ENCODE measurements at places on chromosomes 11 and 22.

DNA sequence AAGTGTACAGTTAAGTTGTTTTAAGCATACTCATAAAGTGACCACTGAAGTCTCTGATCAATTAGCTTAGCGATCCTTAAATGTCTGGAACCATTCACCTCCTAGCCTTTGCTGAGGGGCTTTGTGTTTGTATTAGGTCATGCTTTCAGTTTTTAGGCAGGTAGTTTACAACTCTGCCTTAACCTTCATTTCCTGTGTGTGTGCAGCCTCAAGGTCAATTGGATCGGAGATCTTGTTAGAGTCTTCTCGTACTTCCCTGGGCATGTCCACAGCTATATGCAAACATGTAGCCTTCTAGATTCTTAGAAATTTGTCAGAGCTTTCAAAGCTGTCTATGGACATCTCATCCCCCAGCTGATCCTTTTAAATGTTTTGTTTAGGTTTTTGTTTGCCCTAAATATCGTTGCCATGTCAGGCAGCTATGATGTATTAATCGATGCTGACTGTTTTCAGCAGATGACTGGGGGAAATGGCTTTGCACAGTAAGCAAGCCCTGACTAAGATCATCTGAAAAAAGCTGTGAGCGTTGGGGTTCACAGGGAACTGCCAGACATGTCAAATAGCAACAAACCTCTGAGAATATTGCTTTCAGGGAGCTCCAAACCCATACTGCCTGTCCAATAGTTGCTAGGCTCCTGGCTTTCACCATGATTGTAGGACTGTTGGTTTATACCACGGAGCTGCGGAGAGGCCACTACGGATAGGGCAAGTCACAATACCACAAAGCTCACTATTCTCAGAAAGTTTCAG, 45.6 kb downstream of the GLYAT start:
- DNase-seq: no peak

DNA sequence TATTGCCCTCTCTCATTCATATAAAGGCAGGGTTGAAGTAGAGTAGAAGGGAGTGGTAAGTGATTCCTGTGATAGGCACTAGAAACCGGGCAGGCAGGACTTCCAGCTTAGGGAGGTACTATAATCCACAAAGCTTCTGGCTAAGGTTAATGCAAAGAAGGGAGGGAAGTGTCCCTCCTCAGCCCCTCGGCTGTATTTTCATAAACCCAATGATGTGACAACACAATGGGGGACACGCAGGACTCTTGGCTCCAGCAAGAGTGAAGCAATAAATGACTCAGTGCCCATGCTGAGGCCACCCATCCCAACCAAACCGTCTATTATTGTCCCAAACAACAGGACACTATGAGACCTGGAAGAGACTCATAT, 90.7 kb downstream of the ETS1 start:
- no peak for DNase-seq

DNA sequence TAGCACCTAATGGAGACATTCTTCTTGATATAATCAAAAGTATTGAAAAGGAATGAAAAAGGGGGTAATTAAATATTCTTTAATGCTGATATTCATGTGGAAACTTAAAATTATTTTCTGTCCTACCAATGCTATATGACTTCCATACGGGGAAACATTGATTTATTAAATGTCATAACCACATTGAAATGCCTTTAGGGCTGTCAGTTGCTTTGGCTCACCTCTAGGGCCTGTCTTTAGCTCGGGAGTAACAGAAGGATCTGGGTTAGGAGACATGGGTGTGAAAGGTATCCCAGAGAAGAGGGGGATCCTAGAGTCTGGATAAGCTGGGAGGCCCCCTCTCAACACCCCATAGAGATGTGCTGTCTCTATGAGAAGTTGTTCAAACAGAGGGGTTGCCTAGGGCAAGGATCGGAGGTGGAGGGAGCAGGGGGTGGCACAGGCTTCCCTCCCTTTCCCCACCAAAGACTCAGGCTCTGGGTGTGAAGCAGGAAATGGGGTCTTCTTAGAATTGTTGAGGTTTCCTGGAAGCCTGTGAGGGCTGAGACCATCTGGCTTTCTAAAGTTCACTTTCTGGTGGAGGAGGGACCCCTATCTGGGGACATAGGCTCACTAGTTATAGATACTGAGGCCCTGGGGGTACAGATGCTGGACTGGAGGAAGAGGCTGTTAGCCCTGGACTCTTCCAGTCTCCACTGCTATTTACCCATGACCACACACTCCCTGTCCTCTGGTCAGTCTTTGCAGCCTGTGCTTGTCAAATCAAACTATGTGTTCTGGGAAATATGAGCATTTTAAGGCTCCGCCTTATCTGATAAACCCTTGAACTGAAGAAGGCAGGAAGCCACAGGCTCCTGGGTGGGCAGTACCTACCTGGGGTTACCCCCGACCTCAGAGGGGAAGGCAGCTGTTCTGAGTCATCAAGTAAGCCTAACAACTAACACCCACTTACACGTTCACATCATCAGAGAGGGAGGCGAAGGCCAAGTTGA, 55.8 kb upstream of the RRAS2 start:
- no peak for DNase-seq

DNA sequence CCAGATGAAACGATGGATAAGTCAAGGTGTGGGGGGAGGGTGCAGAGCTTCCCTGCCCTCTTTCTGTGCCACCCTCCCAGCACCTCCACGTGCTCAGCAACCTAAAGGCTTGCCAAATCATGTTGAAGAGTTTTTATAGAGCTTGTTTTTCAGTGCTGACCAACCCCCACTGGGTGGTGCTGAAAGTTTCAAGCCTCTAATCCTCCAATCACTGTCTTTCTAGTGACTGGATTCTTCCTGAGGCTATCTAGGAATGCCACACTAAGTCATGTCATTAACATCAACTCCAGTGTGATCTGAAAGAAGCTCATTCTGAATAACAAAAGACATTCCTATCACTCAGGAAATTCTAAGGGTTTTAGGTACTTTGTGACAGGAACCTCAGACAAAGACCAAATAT, 382.6 kb downstream of the DYNC2H1 start:
- no peak for DNase-seq

DNA sequence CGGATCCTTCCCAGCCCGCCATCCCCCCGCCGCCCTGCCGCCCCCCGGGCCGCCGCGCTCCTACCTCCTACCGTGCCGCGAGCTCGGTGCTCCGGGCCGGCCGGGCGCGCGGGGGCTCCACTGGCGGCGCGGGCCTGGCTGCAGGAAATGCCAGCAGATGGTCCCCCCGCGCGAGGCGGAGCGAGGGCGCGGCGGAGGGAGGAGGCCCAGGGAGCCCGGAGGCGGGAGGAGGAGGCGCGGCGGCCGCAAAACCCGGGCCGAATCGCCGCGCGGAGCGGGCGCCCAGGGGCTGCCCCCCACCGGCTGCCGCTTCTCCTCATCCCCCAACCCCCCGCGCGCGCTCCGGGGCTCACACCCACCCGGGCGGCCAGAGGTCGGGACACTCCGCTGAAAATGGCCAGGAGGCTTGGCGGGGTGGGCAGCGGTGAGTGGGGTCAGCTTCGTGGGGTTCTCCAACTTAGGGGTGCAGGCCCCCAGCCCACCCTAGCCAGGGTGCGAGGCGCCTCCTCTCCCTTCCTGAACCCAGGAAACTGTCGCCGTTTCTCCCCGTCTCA, at the start of gene OSBPL5:
TSS of gene OSBPL5 (minus strand) at position 159 of the 554 bp plus-strand sequence. CDS start 36,162 bp downstream, outside the sequence.
- peak; percentile 59 for DNase-seq

DNA sequence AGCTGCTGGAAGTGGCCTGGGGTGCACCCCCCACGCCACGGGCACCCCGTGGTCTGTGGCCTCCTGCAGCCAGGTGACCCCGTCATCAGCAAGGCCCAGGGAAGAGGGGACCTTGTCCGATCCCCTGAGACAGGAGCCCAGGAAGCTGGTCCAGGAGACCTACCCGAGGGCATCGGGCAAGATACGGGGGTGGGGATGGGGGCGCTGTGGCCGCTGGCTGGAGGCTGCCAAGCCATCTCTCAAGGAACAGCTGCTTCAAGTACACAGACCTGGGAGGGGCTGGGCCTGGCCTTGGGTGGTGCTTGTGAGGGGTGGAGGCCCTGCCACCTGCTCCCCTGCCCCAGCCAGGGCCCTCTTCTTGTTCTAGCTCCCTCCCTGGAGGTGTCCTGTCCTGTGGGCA, 1272.1 kb downstream of the BRD1 start:
- no peak for DNase-seq

GRCh38 chr11:14609902-14610301, 33.7 kb upstream of the PDE3B start:
- DNase-seq: no peak

GRCh38 chr11:14114269-14114668, 151.7 kb downstream of the SPON1 start:
- no peak for DNase-seq

DNA sequence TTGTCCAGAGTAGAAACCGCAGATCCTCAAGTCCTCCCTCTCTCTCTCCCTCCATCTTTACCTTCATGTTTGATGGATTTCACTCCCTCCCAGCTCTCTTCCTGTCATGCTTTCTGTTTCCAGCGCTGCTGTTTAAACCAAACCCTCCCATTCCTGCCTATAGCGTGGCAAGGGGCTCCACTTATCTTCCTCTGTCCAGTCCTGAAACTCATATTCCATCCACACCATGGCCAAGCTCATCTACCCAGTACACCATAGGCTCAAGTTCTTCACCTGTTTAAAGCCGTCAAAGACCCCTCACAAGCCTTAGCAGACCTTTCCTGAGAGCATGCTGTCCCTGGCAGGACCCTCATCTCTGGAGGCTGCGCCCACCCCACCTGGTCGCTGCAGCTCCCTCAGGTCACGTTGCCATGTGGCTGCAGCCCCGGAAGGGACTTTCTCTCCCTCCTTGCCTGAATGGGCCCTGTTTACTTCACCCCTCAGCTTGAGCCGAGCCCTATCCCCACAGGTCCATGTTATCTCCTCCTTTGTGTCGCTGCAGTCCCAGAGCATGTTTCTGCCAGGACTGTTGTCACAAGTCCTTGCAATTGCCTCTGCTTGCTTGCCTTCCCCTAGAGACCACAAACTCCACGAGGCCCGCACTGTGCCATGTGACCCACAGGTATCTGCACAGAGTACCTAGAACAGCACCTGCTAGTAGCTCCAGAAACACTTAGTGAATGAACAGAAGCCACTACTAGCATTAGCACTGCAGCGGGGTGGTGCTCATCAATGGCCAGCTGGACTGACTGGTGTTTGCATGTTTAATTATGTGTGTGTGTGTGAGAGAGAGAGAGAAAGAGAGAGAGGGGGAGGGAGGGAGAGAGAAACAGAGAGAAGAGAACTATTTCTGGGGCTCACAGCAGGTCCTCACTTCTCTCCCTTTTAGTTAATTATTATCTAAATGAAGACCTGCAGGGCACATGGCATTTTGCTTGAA, 149.4 kb upstream of the SNX19 start:
- DNase-seq: no peak

DNA sequence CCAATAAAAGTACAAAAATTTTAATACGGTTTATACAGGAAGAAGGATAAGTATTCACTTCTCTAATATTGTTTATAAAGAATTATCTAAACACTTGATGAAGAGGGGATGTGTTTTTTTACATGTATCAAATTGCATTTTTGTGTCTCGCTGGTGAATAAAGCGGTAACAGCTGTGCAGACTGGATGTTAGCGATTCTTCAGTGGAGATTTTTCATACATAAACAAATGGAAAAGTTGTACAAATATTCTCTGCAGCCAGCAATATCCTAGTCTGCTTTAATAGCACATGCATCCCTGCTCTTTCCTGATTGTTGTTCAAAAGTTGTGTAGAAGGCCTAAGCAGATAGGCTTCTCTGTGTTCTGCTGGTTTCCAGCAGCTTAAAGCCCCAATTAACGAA, 369.3 kb downstream of the SOX6 start:
- DNase-seq: no peak
